ENCODE measurements at places on chromosomes 6 and 20. TPM values are rescaled to one million over a fixed set of nuclear protein-coding genes. Genes with fewer than 3 reads are reported as not detected.

Gene DNAH8
- 0.10 TPM for total RNA-seq

Gene BCL2L1
- 58.8 TPM for total RNA-seq

DNA sequence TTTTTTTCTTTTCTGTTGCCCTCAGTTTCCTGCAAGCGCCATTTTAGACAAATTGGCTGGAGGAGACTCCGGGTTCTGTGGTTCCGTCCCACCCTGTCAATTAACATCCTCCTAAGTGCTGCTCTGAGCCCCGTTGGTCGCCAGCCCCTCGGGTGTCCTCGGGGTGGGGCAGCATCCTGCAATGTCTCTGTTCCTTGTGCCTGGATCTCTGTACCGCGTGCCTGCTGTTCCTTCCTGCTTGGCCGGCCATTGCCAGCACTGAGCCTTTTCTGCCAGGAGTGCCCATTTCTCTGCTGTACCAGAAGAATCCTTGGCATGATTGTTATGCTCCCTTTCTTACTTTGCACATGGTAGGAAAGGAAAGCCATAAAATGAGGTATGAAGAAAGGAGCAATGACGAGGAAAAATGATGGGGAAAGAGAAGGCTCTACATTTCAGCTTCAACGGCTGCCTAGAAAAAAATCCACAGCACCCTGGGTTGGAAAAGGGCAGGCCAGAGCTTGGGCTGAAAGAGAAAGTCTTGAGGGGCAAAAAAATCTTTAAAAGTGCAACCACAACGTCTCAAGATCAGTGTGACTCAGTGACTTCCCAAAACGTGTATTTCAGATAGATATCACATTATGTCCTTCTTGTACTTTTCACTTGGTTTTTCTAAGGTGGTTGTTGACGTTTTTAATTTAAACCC, 256.7 kb downstream of the CLIC5 start:
- no peaks in the 10 kb centered on the region for H3K4me1 ChIP-seq
- no peak overlapping the region for H3K4me3 ChIP-seq
- peaks cover 17% of the 10 kb centered on the region for H3K27me3 ChIP-seq

- H3K27me3 ChIP-seq: no peaks in the 10 kb centered on the region
- no peak overlapping the region for H3K4me3 ChIP-seq
- DNase-seq: no peak
- no peaks in the 10 kb centered on the region for H3K4me1 ChIP-seq
- no peak overlapping the region for H3K27ac ChIP-seq
Measured at GRCh38 chr6:19102936-19103335, 715.8 kb downstream of the RNF144B start.

DNA sequence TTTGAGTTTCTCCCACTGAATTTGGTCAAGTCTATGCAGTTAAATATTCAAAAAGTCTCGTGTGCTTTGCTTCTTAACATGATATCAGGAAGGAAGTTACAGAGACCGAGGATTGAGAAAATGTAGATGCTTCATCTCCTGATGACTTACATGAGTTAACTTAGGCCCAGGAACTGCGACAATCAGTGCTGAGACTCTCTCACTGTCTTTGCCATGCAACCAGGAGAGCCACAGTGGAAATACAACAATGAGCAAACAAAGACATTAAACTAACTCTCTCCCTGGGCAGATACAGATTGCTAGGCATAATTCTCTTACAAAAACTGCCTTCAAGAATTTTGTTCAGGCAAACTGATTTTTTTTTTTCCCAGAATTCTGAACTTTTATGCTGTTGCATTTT, 440.6 kb upstream of the EPHA7 start:
- no peaks in the 10 kb centered on the region for H3K4me1 ChIP-seq
- DNase-seq: no peak
- no peaks in the 10 kb centered on the region for H3K27me3 ChIP-seq
- H3K4me3 ChIP-seq: no peak overlapping the region

- H3K27ac ChIP-seq: no peak overlapping the region
- H3K4me1 ChIP-seq: no peaks in the 10 kb centered on the region
- peaks cover 27% of the 10 kb centered on the region for H3K27me3 ChIP-seq
- DNase-seq: no peak
- H3K36me3 ChIP-seq: no peaks in the 10 kb centered on the region
- H3K4me3 ChIP-seq: no peak overlapping the region
Measured at GRCh38 chr6:36297051-36297450, 27.2 kb downstream of the PNPLA1 start.

GRCh38 chr6:47061309-47062300, 19.5 kb upstream of the ADGRF1 start:
- H3K27me3 ChIP-seq: peaks cover 4% of the 10 kb centered on the region
- no peak for DNase-seq
- no peaks in the 10 kb centered on the region for H3K36me3 ChIP-seq
- H3K4me1 ChIP-seq: no peaks in the 10 kb centered on the region

Data from activated CD4-positive, alpha-beta T cell treated with anti-CD3 and anti-CD28 coated beads, Interleukin-2, amount 10 ng/mL, durations not matched to agents 7 days and 5 days (primary cell).